Sigmoid colon (tissue), 7 donors: ENCODE measurements at places on chromosomes 12 and 14. TPM values are rescaled to one million over a fixed set of nuclear protein-coding genes. Genes with fewer than 3 reads are reported as not detected.

- DNase-seq = no peak
Observed at GRCh38 chr12:123749355-123749754, 12.7 kb upstream of the DNAH10 start.

DNA sequence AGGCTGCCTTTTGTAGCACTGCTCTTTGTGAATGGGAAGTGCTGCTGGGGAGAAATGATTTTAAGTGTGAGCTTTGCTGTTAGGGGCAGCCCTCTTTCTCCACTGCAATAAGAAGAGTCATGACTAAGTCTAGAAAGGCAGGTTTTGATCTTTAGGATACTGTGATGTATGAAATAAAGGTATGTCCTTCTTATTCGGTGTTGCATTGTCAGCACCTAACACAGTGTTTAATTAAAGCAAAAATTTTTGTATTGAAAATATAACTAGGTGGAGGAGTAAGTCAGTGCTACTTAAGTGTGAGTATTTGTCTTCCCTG is 81.5 kb downstream of the ETV6 start:
- DNase-seq = no peak

The ATP2B1 gene
- 4.8 TPM for polyA plus RNA-seq

GRCh38 chr12:15634010-15634683 is 155.0 kb downstream of the EPS8 start:
- DNase-seq = no peak

DNA sequence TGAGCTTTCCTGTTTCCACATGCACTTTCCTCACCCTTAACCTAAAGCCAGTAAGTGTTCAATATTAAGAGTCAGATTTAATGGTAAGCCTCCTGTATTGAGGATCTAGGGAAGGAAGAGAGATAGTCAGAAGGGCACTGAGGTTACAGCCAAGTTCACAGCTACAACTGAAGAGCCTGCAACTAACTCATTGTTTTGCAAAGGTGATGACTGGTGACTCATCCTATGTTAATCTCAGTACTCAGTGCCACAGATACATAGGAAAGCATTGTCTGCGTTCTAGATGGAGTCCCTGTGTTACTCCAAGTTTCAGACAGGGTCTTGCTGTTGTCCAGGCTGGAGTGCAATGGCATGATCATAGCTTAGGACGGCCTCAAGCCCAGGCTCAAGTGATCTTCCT is 157.0 kb upstream of the RBM19 start:
- no peak for DNase-seq

The GOLGA5 gene
- 57.8 TPM for polyA plus RNA-seq

The TC2N gene
- 24.9 TPM for polyA plus RNA-seq

- DNase-seq = no peak
Observed at GRCh38 chr14:89251061-89251460, 166.0 kb downstream of the FOXN3 start.

The COPZ1 gene
- 155 TPM for polyA plus RNA-seq

The RERGL gene
- polyA plus RNA-seq = not detected

The CCDC196 gene
- not detected for polyA plus RNA-seq

The KRT2 gene
- not detected for polyA plus RNA-seq

DNA sequence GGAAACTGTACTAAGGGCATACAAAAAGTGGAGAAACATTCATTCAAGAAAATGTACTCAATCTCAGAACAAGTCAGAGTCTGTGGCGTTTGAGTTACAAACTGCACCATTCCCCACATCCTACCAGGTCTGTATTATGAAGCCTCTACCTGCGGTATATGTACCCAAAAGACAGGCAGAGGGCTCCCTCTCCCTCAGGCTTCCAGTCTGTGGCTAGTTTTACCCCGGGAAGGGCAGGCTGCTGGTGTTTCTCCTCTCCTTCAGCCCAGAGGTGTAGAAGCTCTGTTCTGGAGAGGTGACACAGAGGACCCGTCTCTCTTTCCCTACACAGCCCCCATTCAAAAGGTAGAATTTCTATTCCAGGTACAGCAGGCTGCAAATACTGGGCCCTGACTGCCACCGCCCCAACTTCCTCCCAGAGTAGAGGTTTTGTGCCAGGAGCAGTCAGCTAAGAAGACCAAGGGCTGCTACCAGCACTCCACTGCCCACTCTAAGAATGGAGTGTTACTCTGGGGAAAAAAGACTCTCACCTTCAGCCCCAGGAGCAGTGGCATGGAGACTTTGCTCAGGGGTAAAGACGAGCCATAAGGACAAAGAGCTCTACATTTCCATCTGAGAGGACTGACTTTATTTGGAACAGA is 39.4 kb downstream of the PARP11 start:
- DNase-seq = no peak

DNA sequence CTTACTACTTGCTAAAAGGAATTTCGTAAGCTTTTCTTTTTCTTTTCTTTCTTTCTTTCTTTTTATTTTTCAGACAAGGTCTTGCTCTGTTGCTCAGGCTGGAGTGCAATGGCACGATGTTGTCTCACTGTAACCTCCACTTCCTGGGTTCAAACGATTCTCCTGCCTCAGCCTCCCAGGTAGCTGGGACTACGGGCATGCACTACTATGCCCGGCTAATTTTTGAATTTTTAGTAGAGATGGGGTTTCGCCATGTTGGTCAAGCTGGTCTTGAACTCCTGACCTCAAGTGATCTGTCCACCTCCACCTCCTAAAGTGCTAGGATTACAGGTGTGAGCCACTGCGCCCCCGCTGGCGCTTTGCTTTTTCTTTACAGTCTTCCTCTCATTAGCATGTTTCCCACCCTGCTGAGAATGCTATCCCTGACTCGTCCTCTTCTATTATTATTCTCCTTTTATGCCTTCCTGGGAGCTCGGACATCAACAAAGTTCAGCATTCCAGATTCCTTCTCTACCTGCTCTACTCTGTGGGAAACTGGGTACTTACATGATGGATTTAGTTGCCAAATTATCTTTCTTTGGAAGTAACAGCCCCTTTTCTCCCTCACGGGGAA is 3.1 kb downstream of the MTHFD1 start:
- no peak for DNase-seq

DNA sequence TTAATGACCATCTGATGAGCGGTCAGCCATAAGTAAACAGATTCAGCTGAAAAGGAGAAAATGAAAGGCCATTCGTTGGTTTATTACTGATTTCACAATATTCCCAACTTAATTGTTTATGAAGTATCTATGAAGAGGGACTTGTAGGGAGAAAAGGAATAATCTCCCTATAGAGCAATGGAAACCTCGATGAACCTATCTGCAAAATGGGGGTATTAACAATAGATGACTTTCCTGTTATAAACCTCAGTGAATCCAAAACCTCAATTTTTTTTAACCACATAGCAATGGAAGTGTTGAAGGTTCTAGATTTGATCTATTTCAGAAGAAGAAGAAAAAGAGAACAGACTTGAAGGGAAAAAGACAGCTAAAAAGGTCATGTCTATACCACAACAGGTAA is 2.0 kb downstream of the WIF1 start:
- no peak for DNase-seq

DNA sequence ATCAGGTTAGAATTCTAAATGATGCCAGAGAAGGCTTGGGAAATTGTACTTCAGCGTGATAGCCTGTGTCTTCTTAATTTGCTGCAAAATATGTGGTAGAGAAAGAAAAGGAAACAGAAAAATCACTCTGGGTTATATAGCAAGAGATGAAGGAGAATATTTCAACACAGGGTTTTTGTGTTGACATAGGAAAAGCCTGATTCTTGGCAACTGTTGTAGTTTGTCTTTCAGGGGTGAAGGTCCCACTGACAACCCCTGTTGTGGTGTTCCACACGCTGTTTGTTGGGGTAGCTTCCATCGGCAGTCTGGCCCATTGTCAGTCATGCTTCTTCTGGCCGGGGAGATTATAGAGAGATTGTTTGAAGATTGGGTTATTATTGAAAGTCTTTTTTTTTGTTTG is 13.8 kb upstream of the SLCO1C1 start:
- DNase-seq = no peak

DNA sequence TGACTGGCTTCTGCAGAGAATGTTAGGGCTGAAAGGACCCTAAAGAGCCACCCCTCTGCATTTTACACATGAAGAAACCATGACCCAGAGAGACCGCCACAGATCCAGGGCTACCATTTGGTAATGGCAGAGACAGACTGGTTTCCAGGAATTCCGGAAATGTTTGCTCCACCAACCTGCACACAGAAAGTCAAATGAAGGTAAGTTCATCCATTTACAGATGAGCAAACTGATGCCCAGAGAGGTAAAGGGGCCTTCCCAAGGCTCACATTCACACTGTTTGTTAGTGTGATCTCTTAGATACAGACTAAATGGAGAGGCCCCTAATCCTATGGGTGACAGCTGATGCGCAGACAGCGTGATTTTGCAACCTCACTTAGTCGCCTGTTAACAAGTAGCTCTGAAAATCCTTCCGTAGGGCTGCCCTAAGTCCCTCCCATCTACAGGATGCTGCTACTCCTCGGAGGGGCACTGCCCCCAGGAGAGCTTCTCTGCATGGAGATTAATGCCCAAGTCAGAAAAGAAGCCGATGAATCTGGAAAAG is 33.8 kb downstream of the ZFP36L1 start:
- DNase-seq = no peak

DNA sequence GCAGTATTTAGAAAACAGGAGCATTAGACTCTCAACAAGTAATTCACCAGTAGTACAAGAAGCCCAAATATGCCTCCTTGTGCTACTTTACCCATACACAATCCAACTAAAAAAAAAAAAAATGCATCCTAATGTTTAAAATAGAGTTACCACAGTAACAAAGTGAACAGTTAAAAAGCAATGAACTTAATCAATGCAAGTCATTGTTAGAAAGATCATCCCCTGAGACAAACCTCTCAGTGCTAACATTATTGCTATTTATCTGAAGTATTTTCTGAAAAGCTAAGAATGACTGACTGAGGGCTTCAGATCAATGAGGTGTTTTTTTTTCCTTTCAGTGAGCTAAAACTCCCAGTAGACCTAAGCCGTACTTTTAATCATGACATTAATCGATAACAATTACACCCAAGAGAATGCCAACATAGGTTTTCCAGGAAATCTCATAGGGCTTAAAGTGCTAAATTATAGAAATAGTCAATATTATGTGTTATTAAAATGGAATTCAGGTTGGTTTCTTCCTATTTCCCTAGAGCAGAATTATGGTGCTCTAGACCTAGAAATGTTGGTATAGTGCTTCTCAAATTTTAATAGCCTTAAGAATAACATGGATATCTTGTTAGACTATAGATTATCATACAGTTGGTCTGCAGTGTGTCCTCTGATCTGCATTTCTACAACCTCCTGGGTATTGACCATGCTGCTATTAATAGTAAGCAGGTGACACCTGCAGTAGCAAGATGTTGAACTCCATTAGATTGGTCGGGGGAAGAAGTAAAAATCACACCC is 123.0 kb downstream of the PRKD1 start:
- no peak for DNase-seq

DNA sequence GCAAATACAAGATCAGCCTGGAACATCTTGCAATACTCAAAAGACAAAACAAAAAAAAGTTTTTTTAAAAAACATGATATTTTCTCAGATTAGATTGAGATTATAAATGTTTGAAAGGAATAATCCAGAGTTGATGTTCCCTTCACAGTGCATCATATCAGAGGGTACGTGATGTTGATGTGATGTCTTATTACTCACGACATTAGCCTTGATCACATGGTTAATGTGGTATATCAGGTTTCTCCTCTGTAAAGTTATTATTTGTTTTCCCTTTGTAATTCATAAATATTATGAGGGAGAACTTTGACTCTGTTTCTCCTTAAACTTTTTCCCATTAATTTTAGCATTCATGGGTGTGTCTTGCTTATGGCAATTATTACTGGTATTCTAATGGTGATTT is 26.6 kb downstream of the LIMA1 start:
- no peak for DNase-seq

The USP44 gene
- polyA plus RNA-seq = not detected

- DNase-seq = no peak
Observed at GRCh38 chr12:119840168-119840567, 37.0 kb downstream of the CIT start.

The SLC35F4 gene
- polyA plus RNA-seq = not detected
